ENCODE measurements at places on chromosomes 12 and 14.

DNA sequence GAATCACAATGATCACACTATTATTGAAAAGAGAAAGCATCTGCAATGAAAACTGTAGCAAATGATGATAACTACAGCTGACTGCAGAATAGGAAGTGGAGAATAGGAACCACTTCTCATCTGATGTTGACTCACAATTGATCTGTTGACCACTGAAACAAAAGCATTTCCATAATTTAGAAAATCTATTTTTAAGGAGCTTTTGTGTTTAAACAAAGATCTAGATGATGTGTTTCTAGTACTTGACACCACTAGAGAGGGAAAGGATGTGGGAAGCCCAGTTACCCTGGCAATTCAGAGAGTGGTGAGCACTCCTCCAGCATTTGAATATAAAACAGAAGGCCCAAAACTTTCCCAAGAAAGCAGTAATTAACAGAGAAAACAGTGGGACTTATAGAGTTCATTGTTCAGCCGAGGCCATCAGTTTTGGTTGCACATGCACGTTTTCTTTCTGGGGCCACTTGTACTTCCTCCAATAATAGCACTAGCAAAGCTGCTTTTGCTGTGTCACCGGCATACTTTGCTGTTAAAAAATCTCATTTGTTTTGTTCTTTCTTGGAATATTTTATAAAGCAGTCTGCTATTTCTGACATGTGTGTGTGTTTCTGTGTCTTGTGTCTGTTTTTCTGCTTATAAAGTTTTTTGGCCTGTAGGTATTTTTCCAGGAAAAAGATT lies 76.1 kb upstream of the HECTD1 start:
- no peak for DNase-seq

DNA sequence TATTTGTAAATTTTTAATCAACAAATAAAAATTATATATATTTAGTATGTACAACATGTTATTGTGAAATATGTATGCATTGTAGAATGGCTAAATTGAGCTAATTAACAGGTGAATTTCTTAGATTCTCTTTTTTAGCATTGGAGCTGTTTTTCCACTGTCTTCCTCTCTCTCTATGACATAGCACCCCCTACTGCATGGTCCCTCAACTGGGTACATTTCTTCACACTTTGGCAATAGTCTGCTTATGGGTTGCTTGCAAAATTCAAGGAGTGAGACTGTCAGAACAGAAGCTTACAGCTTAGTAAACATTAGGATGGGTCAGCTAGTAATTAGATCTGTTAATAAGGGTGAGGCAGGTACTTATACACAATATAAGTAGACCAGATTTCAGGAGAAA lies 658.5 kb upstream of the MGAT4C start:
- DNase-seq = peak; percentile 42

GRCh38 chr12:86193931-86194330 lies 62.3 kb downstream of the MGAT4C start:
- peak; percentile 14 for DNase-seq

GRCh38 chr14:60309867-60310552 lies 61.0 kb downstream of the PPM1A start:
- no peak for DNase-seq

DNA sequence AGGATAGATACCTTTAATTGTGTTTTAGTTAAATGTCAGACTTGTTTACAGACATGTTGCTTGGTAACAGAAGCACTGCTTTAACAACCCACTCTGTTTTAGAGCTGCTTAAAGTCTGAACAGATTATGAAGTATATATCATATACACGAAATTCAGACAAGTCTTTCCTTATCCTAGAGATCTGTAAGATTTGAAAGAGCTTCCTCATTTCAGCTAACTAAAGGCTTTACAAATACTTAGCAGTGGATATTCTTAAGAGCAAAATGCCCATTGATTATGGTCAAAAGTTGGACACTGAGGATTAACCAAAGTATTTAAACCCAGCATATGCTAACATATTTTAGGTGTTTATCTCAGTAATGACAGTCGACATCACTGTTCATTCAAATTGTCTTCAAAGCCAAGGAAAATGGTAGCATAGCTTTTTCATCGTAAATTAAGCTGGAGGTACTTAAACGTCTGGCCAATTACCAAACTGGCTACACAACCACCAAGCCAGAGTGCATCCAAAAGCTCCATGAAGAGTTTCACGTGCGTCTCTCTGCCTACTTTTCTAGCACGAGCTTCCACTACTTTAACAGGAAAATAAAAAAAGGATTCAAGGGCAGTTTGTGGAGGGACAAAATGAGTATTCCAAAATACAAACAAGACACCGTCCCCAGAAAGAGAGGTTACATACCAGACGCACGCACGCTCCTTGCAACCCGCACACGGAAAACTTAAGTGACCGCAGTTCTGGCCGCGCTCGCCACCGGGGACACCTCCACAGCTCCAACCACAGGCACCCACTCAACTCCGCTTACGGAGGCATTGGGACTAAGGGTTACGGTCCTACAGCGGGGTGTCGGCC lies 565 bp downstream of the CEP83 start:
- DNase-seq = peak; percentile 47

DNA sequence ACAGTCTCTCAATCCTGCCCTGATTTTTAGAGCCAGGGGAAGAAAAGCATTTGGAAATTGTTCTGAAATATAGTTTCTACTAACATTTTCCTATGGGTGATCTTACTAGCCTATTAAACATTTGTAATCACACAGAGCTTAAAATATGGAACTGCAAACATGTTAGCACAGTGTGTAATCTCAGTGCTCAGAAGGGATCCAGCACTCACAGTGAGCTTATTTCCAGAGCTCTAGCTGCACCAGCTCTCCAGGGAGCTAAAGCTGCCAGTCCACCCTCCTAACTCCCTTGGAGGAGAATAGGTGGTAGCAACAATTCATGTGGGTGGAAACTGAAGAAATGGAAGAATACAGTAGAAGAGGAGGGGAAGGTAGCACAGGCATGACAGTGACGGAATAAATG lies 64.9 kb upstream of the SYT1 start:
- DNase-seq = no peak

- peak; percentile 57 for DNase-seq
Measured at GRCh38 chr12:75481013-75481705, 604 bp downstream of the GLIPR1 start.

GRCh38 chr14:75793806-75794205 lies 132.8 kb downstream of the TTLL5 start:
- DNase-seq = peak; percentile 19

DNA sequence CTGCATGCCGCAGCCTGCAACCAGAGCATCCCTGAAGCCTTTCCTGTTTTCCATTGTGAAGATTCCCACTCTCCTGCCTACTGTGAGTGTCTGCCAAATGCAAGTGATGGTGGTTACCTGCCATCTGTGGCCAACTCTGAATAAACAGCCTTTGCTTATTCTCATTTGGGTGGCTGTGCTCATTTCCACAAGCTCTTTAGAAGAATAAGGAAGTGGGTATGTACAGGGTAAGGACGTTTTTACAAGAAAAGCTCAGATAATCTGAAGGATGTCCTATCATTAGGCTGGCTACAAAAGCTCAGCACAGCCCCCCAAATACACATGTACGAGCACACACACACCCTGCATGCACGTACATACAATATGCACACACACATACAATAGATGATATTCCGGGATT lies 7.3 kb upstream of the RNASE1 start:
- DNase-seq = no peak

- peak; percentile 72 for DNase-seq
Measured at GRCh38 chr12:50637870-50638481, 125.9 kb upstream of the ATF1 start.

- DNase-seq = peak; percentile 72
Measured at GRCh38 chr12:50234347-50234746, 49.0 kb downstream of the LIMA1 start.

GRCh38 chr14:101918065-101918989 lies 46.0 kb upstream of the DYNC1H1 start:
- DNase-seq = no peak
